GM13977 (cell line): ENCODE measurements at places on chromosomes 3 and 15.

GRCh38 chr3:119034256-119035013, at the start of gene IGSF11:
Gene IGSF11 (minus strand): TSS chr3:119034846. CDS start chr3:119034582, 264 bp downstream.
- peak; percentile 90 for DNase-seq

DNA sequence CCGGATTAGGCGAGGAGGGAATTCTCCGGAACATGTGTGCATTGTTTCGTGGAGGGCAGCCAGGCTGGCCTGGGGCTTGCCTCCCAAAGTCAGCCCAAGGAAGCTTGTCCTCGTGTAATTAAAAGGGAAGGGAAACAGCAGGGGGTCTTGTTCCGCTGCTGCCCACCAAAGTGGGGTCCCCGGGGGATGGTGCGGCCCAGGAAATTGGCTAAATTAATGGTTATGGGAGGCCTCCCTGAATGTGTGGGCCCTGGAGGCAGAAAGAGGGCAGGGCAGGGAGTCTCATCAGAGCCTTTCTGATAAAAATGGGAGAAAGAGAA, 118.1 kb downstream of the OPA1 start:
- no peak for DNase-seq

GRCh38 chr3:77296527-77296926, 256.6 kb downstream of the ROBO2 start:
- DNase-seq, result no peak

- peak; percentile 36 for DNase-seq
Measured at GRCh38 chr3:63351159-63352007, 73.3 kb downstream of the SYNPR start.

GRCh38 chr3:65591313-65591712, 447.4 kb downstream of the MAGI1 start:
- no peak for DNase-seq
